ENCODE measurements at places on chromosomes 5 and 9.

DNA sequence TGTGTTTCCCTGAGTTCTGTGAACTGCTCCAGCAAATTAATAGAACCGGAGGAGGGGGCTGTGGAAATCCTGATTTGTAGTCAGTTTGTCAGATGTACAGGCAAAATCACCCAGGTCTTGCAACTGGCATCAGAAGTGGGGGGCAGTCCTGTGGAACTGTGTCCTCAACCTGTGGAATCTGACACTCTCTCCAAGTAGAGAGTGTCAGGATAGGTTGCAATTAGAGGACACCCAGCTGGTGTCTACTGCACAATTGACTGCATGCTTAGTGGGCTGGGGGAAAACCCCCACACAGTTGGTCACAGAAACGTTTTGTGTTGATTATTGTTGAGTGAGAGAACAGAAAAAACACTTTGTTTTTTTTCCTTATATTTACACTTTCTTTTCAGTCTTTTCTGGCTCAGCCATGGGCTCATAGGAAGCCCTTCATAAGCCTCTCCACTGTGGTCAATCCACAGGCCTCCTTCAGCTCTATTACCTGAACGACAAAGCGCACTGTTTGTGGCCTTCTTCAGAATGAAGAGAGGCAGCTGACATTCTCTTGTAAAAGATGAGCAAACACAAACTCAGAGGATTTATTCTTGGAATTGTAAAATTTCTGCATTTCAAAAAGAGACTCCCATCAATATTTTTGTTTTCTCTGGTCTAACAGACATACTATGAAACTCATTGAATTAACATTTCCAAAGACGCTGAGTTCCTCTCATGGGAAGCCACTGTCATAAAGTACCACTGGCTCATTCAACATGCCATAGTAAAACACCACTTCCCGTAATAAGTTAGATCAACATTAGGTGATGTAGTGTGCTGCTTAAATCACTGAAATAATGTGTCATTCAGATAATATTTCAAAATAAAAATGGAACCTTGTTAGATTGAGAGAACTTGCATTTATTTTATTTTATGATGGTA, 348.9 kb upstream of the RFX3 start:
- no peak for DNase-seq

- DNase-seq = no peak
Measured at GRCh38 chr9:89243296-89244061, 64.9 kb upstream of the SHC3 start.

GRCh38 chr9:8632493-8632892, 832.9 kb upstream of the DMAC1 start:
- DNase-seq = no peak

DNA sequence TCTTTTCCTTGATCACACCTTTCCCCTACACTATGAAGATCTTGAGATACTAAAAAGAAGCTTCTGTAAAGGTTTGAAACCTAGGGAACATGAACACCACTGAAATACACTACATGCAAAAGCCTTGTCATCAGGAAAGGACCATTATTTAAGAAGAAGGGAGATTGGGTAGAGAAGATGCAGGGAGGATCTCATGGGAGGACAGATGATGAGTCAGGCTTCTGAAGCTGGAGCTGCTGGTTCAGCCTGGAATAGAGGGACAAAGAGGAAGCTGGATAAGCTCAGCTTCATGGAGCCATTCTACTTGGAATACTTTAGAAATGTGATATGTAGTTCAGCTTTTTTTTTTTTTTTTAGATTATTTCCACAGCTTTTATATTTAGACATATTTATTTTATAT, 169.8 kb downstream of the MAN2A1 start:
- DNase-seq = no peak

- no peak for DNase-seq
Measured at GRCh38 chr9:96674906-96675538, 19.9 kb upstream of the PRXL2C start.

GRCh38 chr5:52801329-52801728, 13.6 kb downstream of the ITGA1 start:
- DNase-seq = no peak

GRCh38 chr9:11097020-11097419, 484.2 kb upstream of the PTPRD start:
- DNase-seq = no peak

DNA sequence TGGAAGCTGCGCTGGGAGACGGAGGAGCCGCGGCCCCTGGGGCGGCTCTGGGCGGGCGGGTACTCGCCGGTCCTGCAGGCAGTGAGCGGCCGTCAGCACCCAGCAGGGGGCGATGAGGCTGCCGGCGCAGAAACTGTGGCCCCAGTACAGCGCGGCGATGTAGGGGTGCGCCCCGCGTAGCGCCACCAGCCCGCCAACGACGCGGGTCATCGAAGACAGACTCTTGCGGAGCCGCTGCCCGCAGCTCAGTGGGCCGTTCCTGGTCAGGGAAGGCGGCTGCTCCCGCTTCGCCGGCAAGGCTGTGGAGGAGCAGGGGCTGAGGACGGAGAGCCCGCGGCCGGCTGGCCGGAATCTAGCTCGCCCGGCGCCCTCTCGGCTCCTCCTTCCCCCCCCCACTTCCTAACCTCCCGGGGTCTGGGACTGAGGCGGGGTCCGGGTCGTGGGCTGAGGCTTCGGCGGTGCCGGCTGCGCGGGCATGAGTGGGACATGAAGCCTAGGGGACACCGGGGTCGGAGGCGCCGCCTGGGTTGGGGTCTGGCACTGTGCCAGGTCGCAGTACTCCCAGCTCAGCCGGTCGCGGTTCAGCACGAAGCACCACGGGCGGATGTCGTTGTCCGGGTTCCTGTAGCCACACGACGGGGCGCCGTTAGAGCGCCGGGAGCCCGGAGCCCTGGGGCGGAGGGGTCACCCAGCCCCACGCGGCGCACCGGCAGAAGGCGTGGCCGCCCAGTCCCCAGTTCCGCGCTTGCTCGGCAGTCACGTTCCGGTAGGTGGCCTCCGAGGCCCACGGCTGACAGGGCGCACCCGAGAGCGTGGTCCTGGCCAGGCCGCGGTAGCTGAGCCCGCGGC, 3.6 kb upstream of the PFN3 start:
- DNase-seq = peak; percentile 85

DNA sequence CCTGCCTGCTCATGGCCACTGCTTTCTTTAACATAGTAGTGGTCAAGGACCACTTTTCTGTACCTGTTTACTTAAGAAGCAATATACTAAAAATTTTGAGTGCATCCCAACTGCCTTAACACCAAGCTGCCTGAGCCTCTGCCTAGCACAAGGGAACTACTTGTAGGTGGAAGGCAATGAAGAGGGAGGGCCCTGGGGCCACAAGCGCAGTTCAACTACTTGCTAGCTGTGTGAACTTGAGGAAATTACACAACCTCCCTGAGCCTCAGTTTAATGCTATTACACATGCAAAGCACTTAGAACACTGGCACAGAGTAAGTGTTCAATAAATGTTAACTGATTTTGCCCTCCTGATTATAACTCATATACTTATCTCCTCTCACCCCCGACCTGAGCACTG, 6.3 kb downstream of the ARL15 start:
- no peak for DNase-seq

DNA sequence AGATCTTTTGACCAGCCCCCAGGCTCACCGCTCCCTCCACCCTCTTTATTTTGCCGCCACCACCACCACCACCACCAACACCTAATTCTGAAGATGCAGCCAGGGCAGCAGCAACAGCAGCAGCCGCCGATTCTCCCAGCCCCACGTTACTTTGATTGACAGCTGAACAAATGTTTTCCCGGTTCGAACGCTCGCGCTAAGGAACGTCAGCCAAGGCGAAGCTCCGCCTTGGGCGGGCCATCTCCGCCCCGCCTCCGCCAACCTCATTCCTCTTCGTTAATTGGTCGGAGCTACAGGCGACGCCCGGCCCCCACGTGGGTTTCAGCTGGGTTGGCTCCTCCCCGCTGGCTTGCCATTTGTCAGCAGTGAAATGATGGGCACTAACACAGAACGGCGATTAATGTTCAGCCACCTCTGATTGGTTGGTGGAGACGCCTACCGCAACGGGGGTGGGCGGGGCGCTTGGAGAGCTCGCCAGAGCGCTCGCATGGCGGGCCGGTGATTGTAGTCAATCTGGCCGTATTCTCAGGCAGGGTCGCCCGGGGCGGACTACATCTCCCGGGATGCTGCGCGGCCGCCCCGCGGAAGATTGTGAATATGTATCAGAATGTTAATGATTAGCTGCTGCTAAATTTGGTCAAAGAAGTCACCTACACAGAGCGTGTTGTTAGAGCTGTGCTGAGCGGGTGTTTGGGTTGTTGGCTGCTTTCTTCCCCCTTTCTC, at the start of gene TLE4:
Gene TLE4, plus strand, starts transcription at position 657 of the 723 bp plus-strand sequence. CDS start 826 bp downstream, outside the sequence.
- peak; percentile 100 for DNase-seq

DNA sequence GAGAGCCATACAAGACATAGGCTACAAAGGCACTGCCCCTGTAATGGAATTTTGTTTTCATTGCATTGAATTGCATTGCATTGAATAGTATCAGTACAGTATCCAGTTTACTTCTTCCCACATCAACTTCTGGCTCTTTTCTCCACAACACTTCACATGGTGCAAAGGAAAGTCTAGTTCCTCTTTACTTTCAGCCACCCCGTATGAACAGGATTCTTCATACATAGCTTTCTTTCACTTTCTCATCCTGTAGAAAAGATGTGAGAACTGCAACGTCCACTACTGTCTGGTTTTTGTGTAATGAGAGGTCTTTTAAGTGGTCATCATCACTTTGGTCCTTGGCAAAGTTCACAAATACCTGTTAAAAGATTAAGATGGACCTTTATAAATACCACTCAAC, 20.2 kb downstream of the NIPSNAP3B start:
- DNase-seq = no peak

DNA sequence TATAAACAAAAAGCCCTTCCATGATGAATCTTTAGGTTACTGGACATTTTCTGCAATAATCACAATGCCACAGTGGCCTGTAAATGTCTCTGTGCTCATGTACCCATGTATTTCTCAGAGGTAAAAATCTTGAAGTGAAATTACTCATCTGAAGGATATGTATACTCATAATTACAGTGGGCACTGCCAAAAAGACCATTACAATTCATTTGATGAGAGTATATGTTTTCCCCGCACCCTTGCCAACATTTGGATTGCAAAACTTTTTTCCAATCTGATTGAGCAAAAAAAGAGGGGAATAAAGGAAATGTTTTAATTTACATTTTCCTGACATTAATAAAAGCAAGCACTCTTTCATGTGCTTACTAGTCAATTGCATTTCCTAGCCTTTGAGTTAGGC, 110.5 kb downstream of the EPB41L4A start:
- no peak for DNase-seq

GRCh38 chr5:134103397-134103796, 11.1 kb upstream of the TCF7 start:
- DNase-seq = peak; percentile 52

DNA sequence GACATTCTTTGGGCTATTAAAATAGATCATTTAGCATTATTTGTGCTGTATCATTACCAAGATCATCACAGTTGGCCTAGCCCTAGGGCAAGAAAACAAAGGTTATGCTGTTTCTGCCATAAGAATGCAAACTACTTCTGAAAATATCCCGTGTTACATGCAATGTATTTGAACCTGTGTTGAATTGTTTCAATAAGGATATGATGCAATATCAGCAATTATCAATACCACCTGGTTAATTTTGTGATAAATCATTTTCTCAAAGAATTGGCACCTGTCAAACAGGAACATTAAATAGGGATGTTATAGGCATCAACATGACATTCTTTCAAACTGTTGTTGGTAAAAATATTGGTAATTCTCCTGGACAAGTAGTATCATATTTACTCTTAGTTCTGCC, 2002.0 kb upstream of the CDH9 start:
- DNase-seq = no peak

DNA sequence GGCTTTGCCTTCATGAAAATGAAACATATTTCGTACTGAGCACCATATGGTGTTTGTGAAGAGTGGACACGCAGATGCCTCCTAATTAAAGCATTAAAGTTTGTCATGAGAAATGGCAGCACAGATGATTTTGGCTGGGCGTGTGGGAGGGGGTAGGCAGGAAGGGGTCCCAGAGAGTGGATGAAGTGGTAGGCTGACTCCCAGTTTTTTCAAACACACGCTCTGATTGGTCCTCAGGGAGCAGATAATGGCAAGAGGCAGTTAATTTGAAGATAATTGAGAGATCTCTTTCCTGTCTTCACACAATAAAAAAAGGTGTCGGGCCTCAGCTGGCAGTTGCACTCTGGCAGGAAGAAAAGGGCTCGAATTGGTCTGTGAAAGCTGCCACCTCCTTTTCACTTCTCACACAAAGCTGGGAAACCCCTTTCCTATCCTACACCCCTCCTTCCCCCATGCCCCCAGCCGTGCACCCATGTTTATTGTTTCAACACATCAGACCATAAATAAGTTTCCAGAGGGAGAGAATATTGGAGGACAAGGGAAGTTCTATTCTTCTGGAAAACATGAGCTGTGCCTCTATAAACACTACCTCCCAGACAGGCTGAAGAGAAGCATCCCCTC, 429.6 kb downstream of the ARHGEF28 start:
- no peak for DNase-seq

GRCh38 chr9:137048655-137049543, 2.9 kb upstream of the NPDC1 start:
- DNase-seq = no peak

DNA sequence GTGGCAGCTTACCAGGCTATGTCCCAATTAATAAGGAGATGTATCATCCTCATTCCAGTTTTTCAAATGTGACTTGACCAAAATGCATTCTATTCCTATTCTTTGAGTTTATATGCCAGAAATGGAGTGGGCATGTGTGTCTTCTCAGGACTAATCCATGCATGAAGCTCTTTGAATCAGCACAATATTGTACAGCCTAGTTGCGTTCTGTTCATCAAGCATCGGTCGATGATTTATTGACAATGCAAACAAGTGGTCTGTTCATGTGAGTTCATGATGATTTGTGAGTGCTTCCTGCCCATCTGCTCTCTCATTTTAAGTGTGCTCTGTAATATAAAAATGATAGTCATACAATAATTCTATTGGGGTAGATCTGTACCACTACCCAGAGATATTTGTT, 48.3 kb downstream of the PALM2AKAP2 start:
- no peak for DNase-seq

- DNase-seq = no peak
Measured at GRCh38 chr9:106878081-106878837, 15.3 kb downstream of the ZNF462 start.

DNA sequence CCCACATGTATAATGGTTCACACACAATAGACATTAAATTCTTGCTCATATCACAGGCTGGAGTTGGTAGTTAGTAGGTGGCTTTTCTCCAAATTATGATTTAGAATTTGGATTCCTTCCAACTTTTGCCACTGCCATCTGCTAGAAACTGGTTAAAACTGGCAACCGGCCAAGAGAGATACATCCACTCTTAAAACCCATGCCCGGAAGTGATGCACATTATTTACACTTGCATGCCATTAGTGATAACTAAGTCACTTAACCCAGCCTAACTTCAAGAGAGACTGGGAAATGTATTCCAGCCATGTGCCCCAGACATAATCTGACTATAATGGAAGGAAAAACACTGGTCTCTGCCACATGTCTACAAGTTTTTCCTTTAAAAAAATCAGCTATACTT, 395.7 kb upstream of the SEMA6A start:
- no peak for DNase-seq

All from T-cell (primary cell).